ENCODE measurements at places on chromosomes 12 and 14.

DNA sequence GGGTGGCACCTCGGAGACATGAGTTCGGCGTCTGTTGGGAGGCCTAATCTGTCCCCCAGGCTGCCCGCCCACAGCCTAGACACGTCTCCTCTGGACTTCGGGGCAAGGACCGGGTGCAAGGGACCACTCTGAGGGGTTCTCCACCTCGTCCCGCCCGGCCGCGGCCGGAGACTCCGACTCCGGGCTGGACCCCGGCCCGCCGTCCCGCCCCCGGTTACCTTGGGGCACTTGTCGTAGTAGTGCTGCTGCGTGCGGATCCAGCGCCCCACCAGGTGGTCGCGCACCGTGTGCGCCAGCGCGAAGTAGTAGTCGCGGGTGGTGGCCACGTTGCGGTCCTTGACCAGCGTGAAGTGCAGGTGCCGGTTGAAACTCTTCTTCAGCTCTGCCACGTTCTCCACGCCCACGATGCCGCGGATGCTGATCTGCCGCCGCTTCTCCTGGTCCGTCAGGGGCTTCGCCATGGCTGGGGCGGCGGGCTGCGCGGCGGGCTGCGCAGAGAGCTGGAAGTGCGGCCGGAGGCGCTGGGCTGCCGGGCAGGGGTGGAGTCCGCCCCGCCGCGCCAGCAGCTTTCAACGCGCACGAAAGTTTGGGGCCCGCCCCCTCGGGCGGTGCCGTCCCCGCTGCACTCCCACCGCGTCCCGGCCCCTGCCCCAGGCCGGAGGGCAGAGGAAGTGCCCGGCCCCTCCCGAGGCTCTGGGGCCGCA is at the start of gene PYGL:
PYGL (minus strand) TSS at position 541 of the 704 bp plus-strand sequence; CDS start at position 461, 80 bp downstream.
- no peak for DNase-seq

DNA sequence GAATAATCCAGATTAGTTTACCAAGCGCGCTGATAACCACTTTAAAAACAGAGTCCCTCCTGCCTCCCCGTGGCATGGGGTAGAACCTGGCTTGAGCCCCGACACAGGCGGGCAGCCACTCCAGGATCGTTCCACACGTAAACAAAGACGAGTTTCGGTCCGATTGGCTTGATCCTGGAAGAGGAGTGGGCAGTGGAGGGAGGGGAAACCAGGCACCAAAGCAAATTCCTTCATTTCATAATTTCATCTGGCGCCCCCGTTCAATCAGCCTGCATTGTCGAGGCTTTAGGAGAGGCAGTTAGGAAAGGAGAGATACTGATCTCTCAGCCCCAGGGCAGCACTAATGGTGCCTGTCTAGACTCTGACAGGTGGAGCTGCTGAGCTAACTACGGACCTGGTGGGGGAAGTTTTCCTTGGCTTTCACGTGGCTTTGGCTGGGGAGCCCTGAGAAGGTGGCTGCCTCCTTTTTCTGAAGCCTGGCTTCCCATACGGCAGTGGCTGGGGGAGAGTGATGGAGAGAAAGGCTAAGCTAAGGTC is 751 bp upstream of the GPRC5A start:
- DNase-seq, result no peak

DNA sequence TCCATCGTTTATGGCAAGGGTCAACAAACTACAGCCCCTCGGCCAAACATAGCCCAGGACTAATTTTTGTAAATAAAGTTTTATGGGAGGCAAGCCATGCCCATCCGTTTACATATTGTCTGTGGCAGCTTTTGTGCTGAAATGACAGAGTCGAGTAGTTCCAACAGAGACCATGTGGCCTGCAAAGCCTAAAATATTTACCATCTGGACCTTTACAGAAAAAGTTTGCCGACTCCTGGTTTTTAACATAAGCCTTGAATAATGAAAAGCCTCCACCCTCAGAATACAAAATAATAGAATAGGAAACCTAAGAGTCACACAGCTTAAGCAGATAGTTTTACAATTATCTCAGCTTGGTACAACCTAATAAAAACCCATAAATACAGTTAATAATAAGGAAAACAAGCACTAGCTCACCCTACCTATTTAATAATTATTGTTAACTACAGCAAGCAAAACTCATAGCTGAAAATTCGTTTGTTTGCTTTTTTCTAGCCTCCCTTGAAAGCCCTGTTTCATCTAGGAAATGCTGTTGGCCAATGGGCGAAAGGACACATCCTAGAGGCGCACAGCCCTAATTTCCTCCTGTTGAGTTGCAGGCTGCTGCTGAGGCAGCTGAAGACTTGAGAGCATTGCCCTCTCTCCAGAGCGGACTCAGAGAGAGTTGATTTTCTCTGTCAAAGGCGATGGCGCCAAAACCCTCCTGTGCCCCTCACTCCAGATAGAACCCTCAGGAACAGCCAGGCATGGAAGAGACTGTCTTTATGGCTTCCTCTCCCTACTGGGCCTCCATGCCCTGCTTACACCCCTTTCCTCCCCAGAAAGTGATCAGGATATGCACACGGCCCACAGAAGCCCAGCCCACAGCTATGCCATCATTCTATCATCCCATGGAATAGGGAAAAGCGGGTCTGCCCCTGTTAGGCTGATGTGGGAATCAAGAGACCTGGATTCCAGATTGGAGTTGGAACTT is 107.2 kb downstream of the DPF3 start:
- no peak for DNase-seq

DNA sequence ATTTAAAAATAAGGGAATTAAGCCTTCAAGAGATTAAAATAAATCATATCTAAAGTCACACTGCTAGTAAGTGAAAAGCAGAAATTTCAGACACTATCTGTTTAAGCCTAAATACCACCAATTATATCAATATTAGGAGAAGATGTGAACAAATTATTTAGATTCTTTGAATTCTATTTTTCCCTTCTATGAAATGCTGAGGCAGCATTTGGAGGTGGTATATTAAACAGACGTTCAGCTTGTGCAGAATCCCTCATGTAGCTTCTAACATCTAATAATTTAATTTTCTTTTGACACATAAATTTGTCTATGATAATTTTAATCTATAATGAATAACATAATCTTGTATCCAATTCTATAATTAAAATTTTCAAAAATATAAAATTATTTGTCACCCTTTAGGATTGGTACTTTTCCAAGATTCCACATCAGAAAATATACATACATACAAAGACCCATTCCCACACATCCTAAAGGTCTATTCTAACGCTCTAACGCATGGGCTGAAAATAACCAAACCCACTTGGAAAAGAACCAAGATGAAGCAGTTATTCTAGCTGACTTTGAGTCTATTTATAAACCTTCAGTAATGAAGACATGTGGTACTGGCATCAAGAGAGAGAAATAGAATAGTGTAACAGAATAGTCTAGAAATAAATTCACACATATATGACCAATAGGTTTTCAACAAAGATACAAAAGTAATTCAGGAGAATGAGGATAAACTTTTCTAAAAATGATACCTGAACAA is 751.8 kb downstream of the GALC start:
- DNase-seq, result no peak
